ENCODE measurements at places on chromosomes 7 and 10. TPM values are rescaled to one million over a fixed set of nuclear protein-coding genes. Genes with fewer than 3 reads are reported as not detected.

The AKR1C4 gene
- 1.9 TPM for polyA plus RNA-seq

The SLC26A5 gene
- 0.41 TPM for polyA plus RNA-seq

The GTF2IRD1 gene
- 15.1 TPM for polyA plus RNA-seq

The MRLN gene
- 1.4 TPM for polyA plus RNA-seq

DNA sequence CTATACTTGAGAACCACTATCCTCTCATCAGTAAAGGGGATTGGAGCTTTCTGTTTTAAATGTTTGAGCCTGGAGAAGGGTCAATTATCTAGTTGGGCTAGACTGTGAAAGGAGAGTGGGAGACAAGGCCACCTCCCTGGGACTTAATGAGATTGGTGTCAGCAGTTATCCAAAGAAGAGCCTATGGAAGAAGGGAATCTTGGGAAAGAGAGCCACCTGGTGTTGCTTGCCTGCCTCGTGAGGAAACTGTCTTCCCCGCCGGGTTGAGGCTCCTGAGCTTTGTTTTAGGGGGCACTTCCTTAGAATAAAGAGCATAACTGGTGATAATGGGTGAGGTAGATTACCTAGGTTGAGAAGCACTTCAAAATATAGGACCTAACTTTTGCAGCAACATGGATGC is 32.0 kb upstream of the ABCB4 start:
- DNase-seq = no peak

DNA sequence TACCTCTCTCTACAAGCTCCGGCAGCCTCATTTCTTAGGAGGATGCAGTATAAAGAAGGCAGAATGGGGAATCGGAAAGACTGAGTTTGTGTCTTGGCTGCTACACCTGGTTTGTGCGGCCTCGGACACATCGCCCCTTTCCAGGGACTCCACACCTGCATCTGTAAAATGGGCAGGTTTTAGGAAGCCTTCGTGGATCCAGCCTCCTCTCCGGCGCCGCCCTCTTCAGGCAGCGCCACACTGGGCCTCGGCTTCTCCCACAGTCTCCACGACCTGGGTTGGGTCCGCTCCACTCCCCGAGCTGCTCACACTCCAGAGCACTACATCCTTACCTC is 341 bp downstream of the GOT1 start:
- DNase-seq = no peak

DNA sequence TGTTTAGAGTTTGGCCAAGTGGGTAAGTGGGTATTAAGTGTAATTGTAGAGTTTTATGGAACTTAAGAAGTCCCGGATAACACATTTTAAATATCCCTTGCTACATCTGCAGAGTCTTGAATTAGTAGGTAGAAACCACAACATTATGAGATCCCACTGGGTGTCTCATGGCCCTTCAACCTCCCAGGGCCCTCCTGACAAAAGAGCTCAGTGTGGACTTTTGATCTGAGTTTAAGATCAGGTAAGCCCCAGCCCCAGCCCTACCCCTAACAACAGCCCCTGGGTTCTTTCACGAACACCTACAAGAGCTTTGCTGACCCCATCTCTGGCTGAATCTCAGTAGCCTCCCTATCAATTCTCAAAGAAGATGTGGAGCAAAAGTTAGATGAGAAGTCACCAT is 65.4 kb upstream of the STK17A start:
- DNase-seq = no peak

GRCh38 chr10:102718220-102718619 is 3.8 kb downstream of the SFXN2 start:
- DNase-seq = peak; percentile 67

GRCh38 chr7:43391518-43391917 is 191.4 kb upstream of the STK17A start:
- no peak for DNase-seq

Measured in testis (tissue), 5 donors.